NCI-H187 (cell line): ENCODE measurements at places on chromosomes 7 and 10.

DNA sequence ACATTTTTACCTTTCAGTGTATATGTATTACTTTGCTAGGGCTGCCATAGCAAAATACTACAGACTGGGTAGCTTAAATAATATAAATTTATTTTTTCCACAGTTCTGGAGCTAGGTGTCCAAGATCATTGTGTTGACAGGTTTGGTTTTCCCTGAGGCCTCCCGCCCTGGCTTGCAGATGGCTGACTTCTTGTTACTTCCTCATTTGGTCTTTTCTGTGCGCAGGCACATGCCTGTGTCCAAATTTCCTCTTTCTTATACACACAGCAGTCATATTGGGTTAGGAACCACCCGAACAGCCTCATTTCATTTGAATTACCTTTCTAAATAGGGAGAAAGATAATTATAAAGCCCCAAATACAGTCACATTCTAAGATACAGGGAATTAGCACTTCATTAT, 521.6 kb upstream of the SORCS1 start:
- DNase-seq: no peak

DNA sequence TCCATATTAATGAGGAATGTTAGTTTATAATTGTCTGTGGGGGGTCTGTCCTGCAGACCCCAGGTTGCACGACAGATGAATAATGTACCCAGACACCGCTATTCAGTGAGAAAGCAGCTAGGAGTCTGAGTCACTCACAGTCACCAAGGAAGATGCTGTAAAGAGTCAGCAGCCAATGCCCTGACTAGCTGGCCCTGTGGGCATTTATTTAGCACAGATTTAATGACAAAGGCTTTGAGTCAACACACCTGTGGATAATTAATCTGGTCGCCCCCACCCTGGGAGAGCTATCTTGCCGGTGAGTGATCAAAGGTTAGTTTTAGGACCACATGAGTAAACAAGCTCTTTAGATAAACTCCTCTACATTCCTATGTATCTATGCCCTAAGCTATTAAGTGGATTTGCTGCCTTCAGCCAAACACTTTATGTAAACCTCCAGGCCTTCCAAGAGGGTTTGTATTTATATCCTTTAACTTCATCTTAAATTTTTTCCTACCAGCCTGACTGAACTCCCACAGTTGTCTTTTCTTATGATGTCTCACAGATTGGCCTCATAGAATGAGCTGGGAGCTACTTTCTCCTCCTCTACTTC, 180.0 kb upstream of the ADCY1 start:
- no peak for DNase-seq

DNA sequence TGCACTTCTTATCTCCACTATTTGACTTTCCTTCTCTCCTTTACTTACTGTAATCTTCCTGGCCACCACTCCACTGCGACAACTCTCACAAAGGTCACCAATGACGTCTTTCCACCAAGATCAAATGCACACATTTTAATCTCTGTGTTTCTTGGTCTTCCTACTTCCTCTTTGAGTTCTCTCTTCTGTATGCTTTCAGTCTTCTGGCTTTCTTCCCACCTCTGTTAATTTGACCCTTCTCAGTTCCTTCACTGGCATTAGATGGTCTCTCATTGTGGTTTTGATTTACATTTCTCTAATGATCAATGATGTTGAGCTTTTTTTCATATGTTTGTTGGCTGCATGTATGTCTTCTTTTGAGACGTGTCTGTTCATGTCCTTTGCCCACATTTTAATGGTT, 31.9 kb downstream of the FAM107B start:
- DNase-seq: no peak

DNA sequence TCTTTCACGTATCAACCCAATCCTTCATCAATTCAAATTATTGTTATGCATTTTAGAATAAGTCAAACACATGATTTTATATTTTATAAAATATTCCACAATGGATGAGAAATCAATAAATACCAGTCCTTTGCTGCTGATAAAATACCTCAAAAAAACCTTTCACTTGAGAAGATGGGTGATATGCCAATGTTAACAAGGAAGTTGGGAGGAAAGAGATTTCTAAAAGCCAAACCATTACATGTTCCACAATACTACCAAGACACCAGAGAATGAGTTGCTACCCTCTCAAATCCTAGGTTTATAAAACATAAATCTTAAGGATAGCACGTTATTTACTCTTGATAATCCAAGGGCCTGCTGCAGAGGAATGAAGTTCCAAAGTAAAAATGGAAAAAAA, 14.4 kb downstream of the RNF133 start:
- no peak for DNase-seq

DNA sequence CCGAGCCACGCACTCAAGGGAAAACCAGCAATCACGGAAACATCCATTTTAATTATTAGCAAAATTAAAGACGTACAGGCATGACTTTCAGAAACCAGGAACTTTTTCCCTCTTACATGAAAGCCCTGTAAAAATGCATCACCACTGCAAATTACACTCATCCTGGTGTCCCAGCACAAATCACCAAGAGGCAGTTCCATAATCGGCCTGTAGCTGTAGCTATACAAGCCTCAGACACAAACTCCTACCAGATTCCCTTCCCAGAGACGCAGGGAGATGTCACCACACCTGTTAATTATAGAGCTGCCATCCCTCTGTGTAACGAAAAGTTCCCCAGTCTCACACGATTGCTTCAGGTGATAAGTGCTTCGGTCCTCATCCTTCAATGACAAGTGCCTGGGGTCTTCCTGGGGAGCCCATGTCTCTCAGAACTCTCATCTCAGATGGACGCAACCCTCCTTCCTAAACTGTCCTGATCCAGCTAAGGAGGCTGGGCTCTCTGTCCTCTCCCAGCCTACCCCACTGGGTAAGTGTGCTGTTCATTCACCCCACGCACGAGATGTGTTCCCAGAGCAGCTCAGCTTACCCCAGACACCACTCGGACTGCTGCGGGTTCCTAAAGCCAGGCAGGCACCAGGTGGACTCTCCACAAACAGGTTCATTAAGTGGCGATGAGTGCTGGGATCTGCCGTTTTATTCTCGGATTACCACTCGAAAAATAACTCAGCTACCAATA, 5.9 kb downstream of the FGFR2 start:
- DNase-seq: peak; percentile 34

DNA sequence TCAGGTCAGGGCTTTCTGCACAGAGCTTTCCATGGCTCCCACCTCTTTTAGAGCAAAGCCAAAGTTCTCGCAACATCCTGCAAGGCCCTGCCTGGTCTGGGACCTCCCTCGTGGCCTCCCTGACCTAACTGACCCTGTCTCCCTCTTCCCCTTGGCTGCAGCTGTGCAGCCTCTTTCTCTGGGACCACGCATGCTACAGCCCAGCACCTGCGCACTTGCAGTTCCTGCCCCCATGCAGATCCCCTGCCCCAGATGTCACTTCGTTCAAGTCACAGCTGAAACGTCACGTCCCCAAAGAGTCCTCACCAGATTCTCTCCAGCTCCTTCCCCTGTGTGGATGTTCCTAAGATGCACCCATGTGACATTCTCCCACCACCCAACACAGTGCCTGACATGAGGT, 61.2 kb upstream of the ZNF716 start:
- DNase-seq: no peak

- DNase-seq: no peak
Measured at GRCh38 chr10:130300608-130301020, 164.4 kb downstream of the GLRX3 start.

DNA sequence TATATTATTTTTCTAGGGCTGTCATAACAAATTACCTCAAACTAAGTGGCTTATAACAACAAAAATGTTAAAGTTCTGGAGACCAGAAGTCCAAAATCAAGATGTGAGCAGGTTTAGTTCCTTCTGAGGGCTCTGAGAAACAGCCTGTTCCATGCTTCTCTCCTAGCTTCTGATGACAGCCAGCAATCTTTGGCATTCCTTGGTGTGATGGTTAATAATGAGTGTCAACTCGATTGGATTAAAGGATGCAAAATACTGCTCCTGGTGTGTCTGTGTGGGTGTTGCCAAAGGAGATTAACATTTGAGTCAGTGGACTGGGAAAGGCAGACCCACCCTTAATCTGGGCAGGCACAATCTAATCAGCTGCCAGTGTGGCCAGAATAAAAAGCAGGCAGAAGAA, 26.3 kb upstream of the TNKS2 start:
- no peak for DNase-seq
